Lung (tissue), 17 donors: ENCODE measurements at places on chromosomes 7 and 10. TPM values are rescaled to one million over a fixed set of nuclear protein-coding genes. Genes with fewer than 3 reads are reported as not detected.

Gene FAM241B
- polyA plus RNA-seq = 12.2 TPM

Gene STEAP1
- polyA plus RNA-seq = 4.5 TPM

Gene MBL2
- not detected for polyA plus RNA-seq

Gene ADARB2
- 0.61 TPM for polyA plus RNA-seq

Gene AKR1C8
- polyA plus RNA-seq = 0.03 TPM

Gene HOXA4
- polyA plus RNA-seq = 3.8 TPM

Gene PON2
- polyA plus RNA-seq = 90.4 TPM

Gene HOXA5
- 9.2 TPM for polyA plus RNA-seq

Gene DPP6
- polyA plus RNA-seq = 0.31 TPM

Gene SAMD9L
- polyA plus RNA-seq = 6.4 TPM

Gene IFIT1B
- not detected for polyA plus RNA-seq

Gene MALRD1
- polyA plus RNA-seq = 0.17 TPM

Gene RPEL1
- not detected for polyA plus RNA-seq

Gene TYW1B
- polyA plus RNA-seq = 1.1 TPM

Gene IQUB
- polyA plus RNA-seq = 1.2 TPM
